ENCODE measurements at places on chromosomes 12 and 14.

DNA sequence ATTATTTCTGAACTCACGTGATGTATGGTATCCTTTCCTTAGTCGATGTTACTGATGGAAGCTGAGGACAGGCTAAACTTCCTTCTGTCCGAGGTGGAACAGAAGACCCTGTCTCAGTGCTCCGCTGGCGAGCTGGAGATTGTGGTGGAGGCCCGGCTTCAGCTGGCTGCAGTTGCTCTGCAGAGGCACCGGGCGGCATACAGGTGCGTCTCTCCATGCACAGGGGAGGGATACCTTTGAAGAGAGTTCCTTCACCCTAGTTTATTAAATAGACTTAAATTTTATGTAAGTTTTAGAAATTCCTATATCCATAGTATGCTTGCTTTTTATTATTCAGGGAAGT lies 186.7 kb upstream of the NEDD1 start:
- no peak for DNase-seq

DNA sequence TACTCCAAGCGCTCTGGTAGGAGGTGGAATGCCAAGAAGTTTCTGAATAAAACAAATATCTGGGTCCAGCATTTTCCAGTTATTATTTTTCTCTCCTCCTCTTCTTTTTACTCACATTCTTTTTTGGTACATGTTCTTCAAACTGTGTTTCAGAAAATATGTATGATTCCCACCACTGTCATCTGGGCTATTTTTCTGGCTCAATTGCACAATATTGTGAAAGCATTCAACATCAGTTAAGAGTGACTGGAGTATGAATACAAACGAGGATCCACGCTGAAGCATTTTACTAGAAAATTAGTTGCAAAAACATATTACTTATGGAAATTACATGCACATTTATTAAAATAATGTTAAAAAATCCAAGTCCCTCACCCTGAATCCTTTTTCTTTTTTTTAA lies 61.5 kb downstream of the KCNMB4 start:
- DNase-seq = no peak

DNA sequence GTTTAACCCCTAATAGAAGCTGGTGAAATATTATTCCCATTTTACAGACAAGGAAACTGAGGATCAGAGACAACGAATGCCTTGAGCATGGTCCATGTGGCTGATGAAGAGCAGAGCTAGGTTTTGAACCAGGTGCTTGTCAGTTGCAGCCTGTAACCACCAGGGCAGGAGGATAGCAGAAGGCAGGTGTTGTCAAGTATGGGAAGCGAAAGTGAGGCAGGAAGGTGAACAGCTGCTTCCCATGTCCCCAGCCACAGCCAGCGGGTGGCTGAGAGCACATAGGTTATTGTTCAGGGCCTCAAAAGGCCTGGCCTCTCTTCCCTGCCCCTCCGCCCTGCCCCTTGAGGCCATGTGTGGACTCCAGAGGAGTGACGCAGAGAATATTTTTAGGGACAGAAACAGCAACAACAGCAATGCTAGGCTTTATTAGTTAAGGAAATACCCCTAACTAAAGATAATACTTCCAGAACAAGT lies 39.6 kb downstream of the IQSEC3 start:
- no peak for DNase-seq

DNA sequence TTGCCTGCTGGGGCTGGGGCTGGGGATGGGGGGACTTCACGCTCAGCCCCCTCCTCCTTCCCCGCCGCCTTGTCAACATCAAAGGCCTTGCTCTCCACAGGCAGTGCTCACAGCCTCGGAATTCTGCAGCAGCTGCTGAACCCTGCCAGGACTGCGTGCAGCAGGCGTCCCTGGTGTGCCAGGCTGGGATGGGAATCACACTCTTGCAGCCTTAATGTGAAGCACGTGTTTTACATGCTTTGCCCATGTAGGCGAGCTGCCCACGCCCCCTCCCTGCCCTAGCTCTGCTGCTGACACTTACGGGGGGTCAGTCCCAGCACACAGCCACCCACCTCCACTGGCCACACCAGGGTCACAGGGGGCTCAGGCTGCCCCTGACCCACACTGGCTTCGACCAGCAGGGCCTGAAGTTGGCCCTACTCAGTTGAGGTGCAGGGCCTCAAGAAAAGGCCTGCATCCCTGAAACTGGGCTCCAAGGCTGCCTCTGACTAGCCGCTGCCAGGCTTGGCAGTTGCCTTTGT lies 276.2 kb upstream of the RTL1 start:
- DNase-seq = no peak

GRCh38 chr12:11745113-11745512 lies 95.6 kb downstream of the ETV6 start:
- no peak for DNase-seq

Data from smooth muscle cell of the brain vasculature (primary cell).